ENCODE measurements at places on chromosomes 5 and 9.

DNA sequence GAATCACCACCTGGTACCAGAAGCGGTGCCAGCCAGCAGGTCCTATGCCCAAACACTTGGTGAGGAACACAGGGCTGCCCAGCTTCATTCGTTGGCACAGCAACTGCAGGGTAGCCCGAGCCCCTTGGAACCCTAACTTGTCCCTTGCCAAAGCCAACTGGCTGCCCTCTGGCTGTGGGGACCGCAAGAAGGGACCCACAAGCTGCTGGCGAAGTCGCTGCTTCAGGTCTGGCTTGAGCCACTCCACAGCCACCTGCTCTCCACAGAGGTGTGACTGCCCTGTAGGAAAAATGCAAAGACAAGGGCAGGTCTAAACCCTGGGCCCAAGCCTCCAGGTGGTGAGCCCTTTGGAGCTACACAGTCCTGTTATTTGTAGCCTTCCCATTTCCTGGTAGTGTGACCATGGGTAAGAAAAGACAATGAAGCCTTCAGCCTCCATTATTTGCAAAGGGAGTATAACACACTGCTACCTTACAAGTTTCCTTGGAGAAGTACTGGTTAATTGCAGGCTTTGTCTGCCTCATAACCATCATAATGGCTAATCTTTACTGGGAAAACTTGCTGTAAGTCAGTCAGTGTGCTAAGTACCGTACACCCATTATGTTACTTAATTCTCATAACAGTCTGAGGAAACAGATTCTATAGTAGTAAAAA is 1.8 kb downstream of the DND1 start:
- DNase-seq: no peak

DNA sequence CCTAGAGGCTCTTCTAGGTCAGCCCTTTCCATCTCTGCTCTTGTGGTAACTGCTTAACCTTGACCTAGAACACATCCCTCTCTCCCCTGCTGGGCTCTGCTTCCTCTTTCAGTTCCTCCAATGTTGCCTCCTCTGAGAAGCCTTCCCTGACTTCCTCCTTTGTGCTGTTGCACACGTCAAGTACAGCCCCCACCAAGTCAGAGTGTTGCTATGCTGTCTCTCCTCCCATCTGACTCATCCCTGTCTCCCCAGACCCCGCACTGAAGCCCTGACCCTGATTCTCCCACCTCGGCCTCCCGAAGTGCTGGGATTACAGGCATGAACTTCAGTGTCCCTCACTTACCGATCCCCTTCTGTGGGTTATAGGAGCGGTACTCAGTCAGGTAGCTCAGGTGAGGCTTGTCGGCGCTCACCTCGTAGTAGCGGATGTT is 10.4 kb upstream of the TRIM14 start:
- no peak for DNase-seq

DNA sequence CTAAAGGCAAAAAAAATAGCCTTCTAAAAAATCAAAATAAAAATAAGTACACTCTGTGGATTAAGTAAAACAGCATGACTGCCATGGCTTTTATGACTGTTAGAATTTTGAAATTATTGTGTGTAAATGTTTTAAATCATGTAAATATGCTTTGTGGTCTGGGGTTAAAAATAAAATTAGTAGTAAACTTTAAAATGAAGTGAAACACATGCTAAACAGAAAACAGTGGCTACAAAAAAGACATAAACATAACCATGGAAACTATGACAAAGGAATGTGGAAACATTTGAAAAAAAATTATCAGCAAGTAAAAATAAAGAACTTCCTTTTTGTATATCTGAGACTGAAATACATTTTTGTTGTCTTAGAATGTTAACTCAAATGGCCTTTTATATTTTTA is 134.5 kb upstream of the SPEF2 start:
- peak; percentile 64 for DNase-seq

DNA sequence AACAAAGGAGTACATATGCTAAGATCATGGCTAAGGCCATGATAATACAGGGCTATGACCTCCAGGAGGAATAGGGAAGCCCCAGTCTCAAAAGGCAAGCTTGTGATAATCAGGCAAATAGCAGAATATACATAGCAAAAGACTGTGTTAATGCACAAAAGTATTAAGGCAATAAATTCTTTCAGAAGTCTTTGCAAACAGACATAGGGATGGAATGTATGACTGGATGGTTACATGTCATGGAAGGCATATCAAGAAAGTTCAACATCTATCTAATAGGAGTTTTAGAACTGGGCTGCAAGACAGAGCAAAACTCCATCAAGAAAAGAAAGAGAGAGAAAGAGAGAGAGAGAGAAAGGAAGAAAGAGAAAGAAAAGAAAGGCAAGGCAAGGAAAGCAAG is 264.5 kb upstream of the CDH6 start:
- no peak for DNase-seq

- no peak for DNase-seq
Observed at GRCh38 chr5:77492653-77493000, 511 bp upstream of the WDR41 start.

- DNase-seq: no peak
Observed at GRCh38 chr9:26566141-26566540, 326.5 kb downstream of the CAAP1 start.

- no peak for DNase-seq
Observed at GRCh38 chr9:105346273-105346672, 101.6 kb upstream of the FSD1L start.

DNA sequence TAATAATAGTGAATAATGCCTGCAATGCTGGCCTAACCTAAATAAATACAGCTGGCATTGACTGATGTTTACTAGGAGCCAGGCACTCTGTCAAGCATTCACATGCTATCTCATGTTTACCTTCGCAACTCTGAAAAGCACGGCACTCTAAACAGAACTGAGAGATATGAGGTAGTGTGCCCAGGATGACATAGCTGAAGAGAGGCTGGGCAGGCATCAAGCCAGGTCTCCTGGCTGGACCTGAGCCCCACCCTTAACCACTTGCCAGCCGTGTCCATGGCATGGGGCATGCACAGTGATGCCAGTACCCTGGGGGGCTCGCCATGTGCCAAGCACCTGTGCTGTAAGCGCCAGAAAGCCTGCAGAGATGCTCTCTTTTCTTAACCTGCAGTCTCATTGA is 119.4 kb upstream of the MVB12B start:
- no peak for DNase-seq

- DNase-seq: peak; percentile 30
Observed at GRCh38 chr5:55324815-55325418, 17.1 kb downstream of the MTREX start.

DNA sequence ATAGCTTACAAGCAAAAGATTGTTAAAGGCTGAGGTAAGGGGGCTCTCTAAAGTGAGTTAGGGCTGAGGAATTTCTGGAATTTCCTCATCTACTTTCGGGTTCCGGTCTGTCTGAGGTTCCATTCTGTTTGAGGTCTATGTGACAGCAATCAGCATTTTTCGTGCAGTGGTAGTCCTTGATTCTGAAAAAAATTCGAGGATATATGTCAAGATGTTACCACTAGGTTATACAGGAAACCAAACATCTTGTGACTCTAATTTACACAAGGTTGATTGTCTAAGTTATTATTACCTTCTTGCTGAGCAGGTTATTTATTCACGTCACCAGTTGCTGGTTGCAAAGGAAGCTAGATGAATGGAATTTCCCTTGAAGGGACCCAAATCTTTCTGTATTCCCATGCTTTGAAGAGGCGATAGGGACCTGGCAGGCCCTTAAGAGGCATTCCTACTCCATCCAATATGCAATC is 35.2 kb downstream of the RLN2 start:
- no peak for DNase-seq

GRCh38 chr5:39586185-39586584 is 161.4 kb upstream of the DAB2 start:
- no peak for DNase-seq

- DNase-seq: no peak
Observed at GRCh38 chr5:36701085-36701698, 94.8 kb downstream of the SLC1A3 start.

DNA sequence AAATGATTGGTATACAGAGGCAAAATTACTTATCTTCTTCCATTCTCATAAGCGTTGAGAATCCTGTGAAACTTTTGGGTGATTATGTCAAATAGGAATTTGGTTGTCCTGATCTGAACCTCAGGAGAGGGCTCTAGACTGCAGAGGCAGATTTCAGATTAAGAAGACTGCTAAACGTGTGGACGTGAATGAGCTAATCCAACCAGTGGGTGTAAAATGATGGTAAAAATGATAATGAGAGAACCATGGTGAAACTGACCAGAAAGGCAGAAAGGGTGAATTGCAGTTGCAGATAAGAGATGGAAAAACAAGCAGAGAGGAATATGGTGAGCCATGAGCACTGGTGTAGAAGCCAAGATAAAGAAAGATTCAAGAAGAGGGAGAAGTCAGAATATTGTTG is 1200.2 kb upstream of the CDH6 start:
- no peak for DNase-seq

- no peak for DNase-seq
Observed at GRCh38 chr9:116165912-116166311, 12.3 kb downstream of the PAPPA start.

- no peak for DNase-seq
Observed at GRCh38 chr5:168186289-168187074, 105.0 kb upstream of the WWC1 start.

- DNase-seq: no peak
Observed at GRCh38 chr9:2745560-2746380, 28.5 kb downstream of the KCNV2 start.

- no peak for DNase-seq
Observed at GRCh38 chr9:128610897-128611296, 45.8 kb downstream of the DYNC2I2 start.

DNA sequence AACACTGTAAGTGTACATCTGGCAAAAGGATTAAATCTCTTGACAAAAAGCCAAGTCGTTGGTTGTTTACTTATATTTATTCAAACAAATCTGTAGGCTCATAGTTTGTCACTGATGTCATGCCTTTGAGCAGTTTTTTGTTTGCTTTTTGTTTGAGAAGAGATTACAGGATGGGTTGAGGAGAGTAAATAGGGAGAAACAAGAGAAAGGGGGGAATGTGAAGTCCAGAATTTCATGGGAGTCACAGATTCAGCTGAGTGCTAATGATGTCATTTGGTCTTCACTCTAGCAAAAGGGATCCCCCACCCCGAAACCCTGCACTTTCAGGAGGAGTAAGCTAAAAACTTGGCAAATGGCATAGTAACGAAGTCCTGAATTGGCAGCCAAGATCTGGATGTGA is 337.4 kb downstream of the GLIS3 start:
- DNase-seq: no peak

DNA sequence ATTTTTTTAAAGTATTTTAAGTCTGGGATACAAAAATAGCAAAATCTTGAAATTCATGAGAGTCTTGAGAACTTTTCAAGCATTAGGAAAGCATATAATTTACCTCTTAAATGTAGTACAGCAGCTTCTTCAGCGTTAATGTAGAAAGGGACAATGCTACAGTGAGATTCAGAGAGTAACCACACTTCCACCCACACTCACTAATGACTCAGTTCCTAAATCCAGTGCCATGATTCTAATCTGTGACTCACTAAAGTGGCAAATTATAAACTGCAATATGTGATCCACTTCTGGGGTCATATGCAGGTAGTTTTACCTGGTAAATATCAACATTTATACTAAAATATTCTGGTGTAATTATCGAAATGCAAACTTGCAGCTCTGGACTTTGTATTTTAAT is 434.5 kb upstream of the TUSC1 start:
- no peak for DNase-seq

GRCh38 chr9:87263291-87263690 is 234.4 kb upstream of the DAPK1 start:
- no peak for DNase-seq

- no peak for DNase-seq
Observed at GRCh38 chr5:95081500-95081960, 203.4 kb downstream of the MCTP1 start.

- DNase-seq: no peak
Observed at GRCh38 chr5:124740991-124741583, 5.4 kb downstream of the ZNF608 start.

GRCh38 chr9:36632892-36633291 is 60.2 kb downstream of the MELK start:
- DNase-seq: peak; percentile 8

- DNase-seq: no peak
Observed at GRCh38 chr5:52786949-52787599, 642 bp upstream of the ITGA1 start.

DNA sequence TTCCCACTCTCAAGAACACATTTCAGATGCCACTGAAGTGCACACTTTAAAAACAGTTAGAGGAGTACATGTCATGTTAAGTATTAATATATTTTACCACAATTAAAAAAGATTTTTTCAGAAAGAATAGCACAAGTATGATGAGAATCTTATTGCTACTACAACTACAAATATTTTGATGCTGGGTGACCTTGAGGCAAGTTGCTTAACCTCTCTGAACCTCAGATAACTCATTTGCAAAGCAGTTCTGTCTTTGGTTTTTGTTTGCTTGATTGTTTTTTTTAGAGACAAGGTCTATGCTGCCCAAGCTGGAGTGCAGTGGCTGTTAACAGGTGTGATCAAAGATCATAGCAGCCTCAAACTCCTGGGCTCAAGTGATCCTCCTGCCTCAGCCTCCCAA is 13.7 kb upstream of the EBF1 start:
- DNase-seq: no peak

DNA sequence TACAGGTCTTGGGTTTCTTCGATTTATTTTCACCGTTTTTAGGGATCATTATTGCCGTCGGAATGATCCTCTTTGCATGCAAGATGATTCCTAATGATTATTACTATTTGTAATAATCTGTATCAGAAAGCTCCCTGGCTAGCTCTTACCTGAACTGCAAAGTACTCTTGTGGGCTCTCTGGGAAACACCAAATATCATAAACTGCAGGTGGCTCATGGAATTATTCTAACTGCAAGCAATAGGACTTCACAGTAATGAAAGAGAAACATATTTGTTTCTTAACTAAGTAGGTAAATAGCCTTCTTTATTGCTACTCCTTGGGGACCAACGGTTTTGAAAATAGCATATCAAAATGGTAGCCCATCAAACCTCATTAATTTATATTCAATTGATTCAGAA is 219.4 kb downstream of the NFIB start:
- no peak for DNase-seq

GRCh38 chr5:167156446-167156845 is 1135.0 kb upstream of the WWC1 start:
- DNase-seq: no peak

DNA sequence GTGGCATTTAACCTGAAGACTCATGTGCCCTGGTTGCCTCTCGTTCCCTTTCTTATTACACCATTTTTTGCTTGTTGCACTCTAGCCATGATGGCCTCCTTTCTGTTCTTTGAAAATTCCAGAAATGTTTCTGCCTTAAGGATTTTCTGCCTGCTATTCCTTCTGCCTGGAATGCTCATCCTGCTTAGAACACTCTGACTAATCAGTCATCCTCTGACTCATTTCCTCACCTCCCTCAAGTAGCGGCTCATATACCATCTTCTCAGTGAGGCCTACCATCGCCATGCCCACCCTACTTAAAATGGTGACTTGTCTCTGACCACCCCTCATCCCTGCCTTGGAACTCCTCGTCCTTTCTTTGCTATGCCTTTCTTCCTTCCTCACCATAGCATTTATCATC is 68.8 kb downstream of the KIF4B start:
- no peak for DNase-seq

GRCh38 chr5:56006094-56006493 is 11.3 kb upstream of the IL6ST start:
- no peak for DNase-seq
